Left hindlimb (tissue), 1 donor: ENCODE measurements at places on chromosomes 3 and 15.

- DNase-seq = no peak
These were observed 222.3 kb upstream of the TMC3 start for GRCh38 chr15:81596159-81596865.

DNA sequence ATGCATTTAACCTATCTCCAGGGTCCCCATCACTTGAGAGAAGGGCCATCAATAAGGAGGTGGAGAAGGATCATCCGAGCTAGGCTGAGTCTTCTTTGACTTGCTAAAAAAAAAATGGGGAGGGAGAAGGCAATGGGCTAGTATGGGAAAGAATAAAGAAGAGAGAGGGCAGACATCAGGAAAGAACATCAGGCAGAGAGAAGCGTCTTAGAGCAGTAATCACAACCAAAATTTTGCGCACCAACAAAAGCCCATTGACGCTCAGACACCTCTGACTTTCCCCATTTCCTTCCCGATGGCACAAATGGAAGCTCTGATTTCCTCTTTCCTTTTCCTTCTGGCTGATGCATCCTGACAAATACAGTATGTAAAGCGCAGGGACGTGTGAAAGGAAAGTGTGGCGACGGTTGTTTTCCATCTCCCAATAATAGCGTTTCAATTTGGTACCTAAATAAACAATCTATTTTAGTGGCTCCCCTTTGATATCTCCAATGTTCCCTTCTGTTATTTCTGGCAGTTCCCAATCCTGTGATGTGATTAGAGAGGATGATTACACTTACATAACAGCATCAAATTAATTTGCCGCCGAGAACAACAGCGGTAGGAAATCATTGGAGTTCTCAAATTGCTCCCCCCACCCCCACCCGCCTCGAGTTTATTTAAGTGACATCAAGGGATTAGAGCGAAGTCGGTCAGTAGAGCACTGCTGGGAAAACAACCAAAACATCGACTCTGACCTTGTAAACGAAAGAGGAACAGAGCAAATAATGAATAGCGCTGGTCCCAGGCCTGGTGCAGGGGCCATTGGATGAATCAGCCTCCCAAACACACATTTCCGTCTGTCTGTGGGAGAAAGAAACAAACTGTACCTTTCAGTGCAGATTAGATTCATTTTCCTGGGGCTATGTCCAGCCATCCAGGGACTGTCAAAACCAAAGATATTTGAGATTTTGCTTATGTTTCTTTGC, 273.3 kb upstream of the ICE2 start:
- DNase-seq = no peak

GRCh38 chr15:99873451-99873850, 140.2 kb upstream of the LYSMD4 start:
- no peak for DNase-seq

DNA sequence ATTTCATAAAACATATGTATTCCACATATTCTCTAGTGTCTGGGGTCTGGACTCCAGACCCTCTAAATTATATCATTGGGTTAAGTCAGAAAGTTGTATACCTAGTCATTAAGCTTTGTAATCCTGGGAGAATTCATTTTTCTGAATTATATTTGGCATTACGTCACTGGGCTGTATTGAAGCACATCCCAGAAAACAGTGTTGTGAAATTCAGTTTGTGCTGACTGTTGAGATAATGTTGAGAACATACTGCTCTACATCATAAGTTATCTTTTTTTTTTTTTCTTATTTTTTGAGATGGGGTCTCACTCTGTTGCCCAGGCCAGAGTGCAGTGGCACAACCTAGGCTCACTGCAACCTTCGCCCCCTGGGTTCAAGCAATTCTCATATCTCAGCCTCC, 153.1 kb upstream of the STT3B start:
- DNase-seq = no peak

DNA sequence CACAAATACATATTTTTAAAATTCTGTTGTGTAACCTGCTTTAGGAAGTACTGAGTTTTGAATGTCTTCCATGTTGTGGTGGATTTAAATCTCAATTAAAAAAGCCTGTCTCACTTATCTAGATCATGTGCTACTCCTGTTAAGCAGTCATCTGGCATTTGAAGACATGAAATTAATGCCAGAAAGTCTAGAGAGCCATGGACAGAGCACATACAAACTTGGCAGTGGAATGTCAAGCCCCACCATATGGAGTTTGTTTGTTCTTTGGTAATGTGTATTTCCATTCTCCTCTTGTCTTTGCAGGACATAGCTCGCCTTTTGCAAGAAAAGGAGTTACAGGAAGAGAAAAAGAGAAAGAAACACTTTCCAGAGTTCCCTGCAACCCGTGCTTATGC, 39.3 kb upstream of the UTS2B start:
- no peak for DNase-seq

- DNase-seq = no peak
These were observed 50.2 kb upstream of the VGLL3 start for GRCh38 chr3:87041191-87041590.

DNA sequence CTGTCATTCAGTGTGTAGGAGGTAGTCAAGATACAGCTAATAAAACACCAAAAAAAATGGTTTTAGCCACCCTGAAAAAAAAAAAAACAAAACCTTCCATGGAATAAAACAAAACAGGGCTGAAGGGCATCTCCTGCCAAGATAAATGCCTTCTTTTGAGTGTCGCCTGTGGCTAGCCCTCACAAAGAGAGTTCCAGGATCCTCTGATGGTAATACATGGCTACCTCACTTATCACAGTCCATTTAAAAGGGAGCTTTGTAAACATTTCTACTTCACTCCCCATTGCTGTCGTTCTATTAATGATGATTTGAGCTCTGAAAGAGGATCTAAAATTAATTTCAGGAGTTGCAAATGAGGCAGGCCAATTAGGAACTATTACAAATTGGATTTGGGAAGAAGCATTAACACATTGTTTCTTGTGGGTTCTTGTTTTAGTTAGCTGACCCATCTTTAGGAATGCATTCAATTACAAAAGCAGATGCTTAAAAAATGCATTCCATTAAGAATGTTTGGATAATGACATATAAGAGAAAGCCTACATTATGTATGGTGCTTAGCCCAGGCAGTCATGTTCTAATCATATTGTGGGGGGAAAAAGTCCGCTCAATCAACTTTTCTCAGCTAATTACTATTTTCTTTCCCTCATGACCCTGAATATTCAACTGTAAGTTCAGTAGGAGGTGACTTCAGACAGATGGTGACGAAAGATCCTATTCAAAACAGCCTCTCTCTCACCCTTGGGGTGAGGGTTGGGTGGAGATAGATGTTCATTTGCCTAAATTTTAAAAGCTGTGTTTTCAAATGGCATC, 255.1 kb upstream of the WNT5A start:
- no peak for DNase-seq

DNA sequence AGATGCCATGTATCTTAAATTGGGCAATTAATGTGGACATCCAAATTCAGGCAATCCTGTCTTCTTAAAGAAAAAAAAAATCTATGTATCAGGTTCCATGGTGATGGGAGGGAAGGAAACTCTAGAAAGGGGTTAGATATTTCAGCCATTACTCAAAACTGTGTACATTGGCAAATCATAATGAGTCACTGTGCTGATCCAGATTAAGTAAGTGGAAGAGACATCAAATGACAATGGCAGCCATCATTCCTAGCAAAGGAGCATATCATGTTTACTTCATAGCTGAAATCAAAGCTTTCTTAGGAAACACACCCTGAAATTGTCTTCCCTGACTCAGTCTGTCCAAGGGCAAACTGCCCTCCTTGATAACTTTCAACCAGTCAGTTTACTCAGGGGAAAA, 713.3 kb upstream of the GBE1 start:
- no peak for DNase-seq

GRCh38 chr3:25679642-25680302, 15.1 kb upstream of the TOP2B start:
- DNase-seq = no peak

DNA sequence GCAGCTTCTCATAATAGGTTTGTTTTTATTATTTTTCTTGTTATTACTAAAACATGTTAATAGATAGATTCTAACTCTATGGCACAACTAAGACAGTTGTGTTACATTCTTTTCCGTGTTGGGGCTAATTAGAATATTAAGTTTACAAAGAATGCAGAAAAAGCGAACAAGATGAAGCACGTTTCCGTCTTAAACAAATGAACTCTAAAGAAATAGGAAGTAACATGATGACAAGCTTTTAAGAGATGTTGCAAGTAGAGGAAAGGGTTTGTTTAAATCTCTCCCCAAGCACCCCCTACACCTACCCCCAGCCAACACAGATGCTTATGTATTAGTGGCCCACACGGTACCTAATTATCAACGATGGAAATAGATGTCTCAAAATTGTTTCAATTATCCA, 207.1 kb downstream of the TP63 start:
- DNase-seq = no peak

GRCh38 chr3:99929745-99930139, 112.1 kb downstream of the CMSS1 start:
- peak; percentile 85 for DNase-seq

- no peak for DNase-seq
These were observed 210.0 kb downstream of the MYRIP start for GRCh38 chr3:40019376-40019775.

DNA sequence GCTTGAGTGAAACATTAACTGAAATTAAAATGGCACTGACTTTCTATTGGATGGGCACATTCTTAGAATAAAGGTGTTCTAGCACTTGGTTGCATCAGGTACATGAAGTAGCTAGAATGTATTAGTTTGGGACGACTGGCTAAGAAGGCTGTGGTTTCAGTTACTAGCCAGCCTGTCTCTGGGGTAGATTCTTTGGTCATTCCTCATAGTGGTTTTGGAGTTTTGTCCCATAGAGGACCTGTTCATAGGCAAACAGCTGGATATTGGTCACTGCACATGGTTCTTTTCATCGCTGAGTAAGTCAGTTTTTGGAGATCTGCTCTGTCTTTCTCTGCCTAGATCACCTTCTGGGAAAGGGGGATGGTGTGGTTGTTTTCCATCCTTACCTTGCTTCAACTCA, 55.3 kb downstream of the ADAMTSL3 start:
- no peak for DNase-seq

DNA sequence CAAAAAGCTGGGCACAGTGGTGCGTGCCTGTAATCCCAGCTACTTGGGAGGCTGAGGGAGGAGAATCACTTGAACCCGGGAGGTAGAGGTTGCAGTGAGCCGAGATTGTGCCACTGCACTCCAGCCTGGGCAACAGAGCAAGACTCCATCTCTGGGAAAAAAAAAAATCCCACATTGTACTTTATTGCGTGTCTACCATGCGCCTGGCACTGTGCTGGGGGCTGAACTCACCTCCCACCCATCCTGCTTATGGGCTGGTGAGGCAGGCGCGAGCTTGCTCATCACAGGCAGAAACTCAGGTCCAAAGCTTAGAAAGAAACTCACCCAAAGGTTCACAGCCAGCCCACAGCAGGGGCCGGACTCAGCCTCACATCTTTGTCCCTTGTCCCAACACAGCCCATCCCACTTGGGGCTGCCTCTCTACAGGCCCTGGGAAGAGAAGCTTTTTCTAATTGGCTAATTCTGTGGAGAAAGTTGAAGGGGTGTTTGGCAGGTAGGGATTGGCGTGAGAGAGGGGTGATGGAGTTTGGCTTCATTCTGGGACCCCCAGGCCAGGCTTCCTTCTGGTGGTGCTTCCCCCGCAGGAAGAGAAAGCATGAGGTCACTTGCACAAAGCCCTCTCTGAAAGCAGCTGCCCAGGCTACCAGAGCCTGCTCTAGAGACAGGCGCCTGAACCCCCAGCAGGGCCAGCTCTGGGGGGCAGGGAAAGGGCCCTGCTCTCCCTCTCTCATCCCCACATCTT, 122.6 kb upstream of the SMAD3 start:
- DNase-seq = no peak

DNA sequence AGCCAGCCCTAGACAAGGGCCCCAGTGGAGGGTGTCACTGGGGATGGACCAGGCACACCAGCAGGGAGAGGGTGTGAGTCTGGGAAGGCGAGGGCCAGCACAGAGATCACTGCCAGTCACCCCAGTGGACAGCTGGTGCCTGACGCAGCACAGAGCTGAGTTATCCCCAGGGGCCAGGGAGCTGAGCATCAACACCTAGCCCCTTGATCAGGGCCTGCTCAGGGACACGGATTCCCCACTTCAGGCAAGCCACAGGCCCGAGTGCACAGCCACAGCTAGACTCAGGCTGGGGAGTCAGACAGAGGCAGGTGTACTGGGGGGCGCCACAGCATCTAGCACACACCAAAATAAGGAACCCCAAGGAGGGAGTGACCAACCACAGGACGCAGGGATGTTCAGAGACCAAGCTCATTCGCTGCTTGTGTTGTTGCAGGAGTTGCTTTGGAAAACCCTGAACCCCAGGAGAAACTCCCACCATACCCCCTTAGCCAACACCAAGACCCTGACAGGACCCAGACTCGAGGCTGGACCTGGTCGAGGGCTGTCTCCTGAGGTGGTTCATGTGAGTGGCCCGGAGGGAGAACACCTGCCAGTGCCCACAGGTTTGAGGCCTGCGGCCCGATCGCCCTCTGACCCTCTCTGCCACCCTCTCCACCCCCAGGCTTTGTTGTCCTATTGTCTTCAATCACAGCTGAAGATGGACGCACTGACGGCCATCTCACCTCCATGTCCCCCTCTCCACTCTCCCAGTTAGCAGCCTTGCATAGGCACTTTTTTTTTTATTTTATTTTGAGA, 146.8 kb downstream of the TPRA1 start:
- DNase-seq = no peak

DNA sequence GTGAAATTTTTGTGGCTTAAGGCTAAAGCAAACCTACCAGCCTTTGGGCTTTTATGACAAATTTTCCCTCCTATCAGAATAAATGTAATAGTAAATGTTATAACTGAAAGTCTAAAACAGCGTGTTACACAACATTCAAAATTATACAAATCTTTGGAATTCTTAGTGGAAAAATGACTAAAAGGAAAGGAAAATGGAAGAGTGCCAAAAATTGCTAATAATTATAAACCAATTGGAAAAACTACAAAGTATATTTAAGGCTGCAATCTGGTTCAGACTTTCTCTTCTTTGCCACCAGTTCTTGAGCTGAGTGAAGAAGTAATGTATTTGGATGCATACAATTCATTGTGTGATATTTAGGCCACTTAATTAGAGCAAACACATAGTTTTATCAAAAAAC, 45.6 kb upstream of the PHLDB2 start:
- no peak for DNase-seq

DNA sequence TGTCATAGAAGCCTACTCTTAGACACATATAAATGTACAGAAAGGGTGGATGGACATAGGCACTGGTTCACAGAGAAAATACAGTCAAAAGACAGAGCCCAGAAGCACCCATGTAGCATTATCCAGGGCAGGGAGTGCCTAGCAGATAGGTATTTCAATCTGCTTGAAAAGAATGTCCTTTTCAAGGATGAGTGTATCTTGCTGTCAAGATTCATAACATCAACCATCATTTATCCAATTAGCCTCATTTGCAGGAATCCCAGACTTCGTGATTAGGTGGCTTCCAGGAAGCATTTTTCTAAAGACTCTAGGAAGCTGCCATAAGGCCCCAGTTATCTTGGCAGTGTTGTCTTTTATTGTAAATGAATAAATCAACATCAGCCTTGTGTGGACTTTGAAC, 55.6 kb downstream of the SCN11A start:
- DNase-seq = no peak

DNA sequence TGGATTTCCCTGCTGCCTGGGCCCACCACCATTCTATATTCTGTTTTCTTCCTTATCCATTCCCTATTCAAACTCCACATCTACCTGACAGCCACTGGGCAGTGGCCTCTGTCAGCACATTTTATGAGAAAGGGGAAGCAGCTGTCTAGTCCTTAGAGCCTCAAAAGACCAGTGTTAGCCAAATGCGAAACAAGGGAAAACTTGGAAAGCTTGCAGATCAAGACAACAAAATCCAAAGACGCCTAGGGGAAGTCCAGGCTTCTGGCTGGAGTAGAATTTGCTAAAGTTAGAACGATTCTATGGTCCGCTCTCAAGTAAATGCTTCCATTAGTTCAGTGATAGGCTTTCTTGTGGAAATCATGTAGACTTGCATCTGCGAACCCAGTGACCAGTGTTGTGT, 39.4 kb upstream of the CHST2 start:
- DNase-seq = no peak
